Naive thymus-derived CD4-positive, alpha-beta T cell (primary cell): ENCODE measurements at places on chromosomes 12 and 14. TPM values are rescaled to one million over a fixed set of nuclear protein-coding genes. Genes with fewer than 3 reads are reported as not detected.

GRCh38 chr12:105858981-105859710 is 279.6 kb downstream of the NUAK1 start:
- no peak for DNase-seq

DNA sequence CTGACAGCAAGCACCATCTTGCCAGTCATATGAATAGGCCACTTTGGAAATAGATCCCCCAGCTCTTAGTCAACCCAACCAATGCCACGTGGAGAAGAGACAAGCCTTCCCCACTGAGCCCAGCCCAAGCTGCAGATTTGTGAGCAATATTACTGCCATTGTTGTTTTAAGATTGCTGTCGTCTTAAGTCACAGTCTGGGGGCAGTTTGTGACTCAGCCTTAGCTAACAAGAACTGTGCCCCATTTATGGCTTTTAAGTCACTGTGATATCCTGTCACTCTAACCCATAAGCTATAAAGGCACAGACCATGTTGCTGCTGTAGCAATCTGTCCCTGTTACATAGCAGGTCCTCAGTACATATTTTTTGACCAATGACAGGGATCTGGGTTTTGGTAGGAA is 464.2 kb downstream of the MED13L start:
- DNase-seq = no peak

DNA sequence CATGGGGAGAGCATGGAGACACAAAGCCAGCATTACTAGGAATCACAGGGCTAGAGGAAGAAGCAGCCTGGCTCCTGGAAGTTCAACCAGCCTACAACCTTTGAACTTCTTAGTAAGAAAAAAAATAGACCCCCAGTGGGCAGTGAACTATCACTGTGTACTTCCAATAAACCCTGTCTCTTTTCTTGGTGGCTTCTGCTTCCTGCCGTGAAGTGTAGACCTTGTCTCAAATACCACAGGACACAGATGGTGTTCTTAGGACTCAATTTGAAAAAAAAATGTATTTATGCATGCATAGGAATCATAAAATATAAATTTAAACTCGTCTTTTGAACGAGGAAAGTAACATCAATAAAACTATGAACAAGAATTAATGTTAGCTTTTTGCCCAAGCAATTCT is 3.6 kb upstream of the PTGER2 start:
- no peak for DNase-seq

Gene GALNT9
- total RNA-seq = not detected

- DNase-seq = no peak
Measured at GRCh38 chr12:43106355-43106754, 445.6 kb downstream of the ADAMTS20 start.

- DNase-seq = no peak
Measured at GRCh38 chr12:22821985-22822384, 197.0 kb downstream of the ETNK1 start.

Gene MMP14
- 2.0 TPM for total RNA-seq

DNA sequence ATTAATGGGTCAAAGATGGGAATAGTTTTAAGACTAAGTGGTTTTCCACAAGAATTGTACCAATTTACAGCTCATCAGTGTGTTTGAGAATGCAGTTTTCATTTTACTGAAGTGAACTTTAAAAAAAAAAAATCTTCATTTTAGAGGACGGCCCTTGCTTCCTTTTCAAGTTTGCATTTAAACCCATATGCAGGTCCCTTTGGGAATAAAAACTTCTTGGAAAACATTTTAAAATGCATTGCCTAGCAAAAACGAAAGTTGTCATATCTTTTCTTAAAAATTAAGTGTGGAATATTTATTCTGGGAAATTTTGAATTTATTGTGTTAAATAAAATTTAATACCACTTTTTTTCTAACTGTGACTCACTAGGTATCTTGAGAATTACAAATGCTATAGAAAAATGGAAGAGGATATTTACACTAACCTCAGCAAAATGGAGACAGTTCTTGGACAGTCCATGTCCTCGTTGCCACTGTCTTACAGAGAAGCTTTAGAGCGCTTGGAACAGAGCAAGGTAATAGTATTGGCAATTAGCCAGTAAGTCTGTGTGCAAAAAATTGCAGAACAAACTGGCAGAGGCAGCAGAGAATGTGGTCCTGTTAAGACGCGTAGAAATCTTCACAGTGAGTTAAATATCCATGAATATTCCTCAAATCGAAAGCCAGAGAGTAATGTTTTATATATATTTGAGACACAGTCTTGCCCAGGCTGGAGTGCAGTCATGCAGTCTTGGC is 209.7 kb downstream of the SYNE2 start:
- no peak for DNase-seq

DNA sequence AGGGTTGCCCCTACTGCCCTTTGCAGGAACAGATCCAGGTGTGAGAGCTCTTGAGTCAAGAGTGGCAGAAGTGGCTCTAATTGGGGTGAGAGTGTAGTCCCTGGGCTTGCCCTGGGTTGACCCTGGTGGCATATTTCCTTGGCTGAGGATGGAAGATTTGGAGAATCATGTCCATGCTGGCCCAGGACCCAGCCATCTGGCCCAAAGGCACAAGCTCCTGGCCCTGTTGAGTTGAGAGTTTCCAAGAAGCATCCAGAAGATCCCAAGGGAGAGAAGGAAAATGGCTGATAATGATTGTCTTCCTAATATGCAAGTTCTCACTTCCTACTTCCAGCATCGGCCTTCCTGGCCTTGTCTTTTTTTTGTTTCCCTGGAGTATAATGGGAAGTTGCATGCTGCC is 55.5 kb upstream of the SRSF5 start:
- DNase-seq = no peak

GRCh38 chr14:63952933-63953437 is 100.2 kb downstream of the SYNE2 start:
- no peak for DNase-seq

GRCh38 chr14:76844223-76844622 is 18.0 kb downstream of the LRRC74A start:
- DNase-seq = peak; percentile 64

- DNase-seq = no peak
Measured at GRCh38 chr14:79405512-79405910, 805.8 kb downstream of the DIO2 start.

DNA sequence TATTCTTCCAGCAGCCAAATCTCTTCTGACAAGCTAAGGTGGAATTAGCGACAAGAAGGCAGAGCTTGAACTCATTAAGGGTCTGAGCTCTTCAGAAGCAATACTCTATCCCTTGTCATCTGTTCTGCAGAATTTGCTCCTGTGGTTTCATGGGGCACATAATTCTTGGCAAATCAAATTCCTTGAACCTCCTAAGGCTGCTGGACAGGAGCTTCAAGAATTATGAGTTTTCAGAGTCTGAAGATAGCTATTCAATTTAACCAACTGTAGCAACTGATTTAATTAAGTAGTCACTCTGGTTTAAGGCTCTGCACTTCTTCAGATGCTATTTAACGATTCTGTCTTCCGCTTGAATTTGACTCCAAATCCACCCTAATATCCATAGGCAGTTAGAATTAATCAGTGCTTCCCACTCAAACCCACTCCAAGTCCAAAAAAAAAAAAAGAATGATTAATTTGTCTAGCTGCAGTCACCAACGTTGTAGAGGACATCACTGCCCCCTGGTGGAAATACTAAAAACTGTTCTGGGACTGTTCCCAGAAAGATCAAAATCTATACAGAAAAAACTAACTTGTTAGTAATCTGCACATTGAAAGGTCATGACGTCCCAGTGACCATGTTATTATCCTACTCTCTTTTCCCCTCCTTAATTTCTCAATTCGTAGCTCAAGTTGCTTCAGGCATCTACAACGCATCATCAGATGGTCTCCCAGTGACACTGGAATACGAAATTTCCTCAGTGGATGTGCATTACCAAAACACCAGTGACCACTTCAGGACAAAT is 169.9 kb downstream of the KIF21A start:
- peak; percentile 3 for DNase-seq

Gene DYNC1H1
- total RNA-seq = 265 TPM

- DNase-seq = no peak
Measured at GRCh38 chr14:72576258-72576657, 317.6 kb downstream of the DPF3 start.

- no peak for DNase-seq
Measured at GRCh38 chr14:102828151-102828550, 50.9 kb downstream of the TRAF3 start.

Gene LRRC10
- total RNA-seq = not detected in 2 replicates

- no peak for DNase-seq
Measured at GRCh38 chr12:85445060-85445938, 165.3 kb downstream of the ALX1 start.

DNA sequence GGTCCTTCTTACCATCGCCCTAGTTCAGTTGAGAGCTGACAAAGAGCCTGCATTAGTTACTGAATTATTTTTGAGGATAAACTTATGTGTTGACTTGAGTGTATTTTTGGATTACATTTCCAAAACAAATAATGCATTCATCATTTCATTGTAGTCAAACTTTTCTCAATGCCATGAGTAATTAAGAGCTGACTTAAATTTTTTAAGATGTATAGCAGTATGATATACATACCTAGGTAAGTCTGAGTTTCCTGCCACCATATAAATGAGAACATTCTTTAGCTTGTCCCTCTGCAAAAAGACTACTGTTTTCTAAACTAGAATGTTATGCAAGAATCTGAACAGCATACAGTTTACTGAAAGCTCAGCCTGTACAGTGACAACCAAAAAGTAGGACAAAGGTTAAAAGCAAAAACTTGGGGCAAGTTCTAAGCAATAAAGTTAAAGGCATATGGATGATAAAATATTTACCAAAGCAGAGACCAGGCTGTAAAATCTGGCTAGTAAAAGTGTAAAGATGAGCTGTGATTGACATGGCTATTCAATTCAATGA is 82.1 kb upstream of the FERMT2 start:
- DNase-seq = no peak

GRCh38 chr12:2678426-2678825 is 116.3 kb upstream of the FKBP4 start:
- no peak for DNase-seq

Gene GNG2
- 63.0 TPM for total RNA-seq

DNA sequence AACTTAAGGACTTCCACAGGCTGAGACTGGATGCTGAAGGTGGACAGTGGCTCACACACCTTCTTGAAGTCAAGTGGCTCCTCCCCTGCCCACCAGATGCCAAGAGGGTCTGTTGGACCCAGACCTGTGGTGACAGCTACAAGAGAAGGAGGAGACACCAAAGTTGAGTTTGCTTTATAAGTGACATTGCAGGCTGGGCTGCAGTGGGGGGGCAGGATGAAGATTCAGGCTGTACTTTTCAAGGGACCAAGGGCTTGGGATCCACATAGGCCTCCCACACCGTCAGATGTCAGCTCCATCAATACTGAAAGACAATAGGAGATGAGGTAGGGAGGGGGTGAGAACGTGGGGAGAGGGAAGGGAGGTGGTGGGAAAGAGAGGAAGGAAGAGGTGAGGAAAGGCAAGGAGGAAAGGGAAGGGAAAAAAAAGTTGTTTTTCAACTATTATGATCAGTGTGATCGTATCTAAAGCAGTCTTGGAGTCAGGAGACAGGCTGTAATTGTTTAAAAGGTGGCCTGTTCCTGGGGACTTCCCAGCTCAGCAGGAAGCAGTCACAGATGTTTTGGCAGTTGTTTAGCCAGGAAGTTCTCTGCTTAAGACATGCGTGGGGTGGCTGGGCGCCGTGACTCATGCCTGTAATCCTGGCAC is 84.1 kb upstream of the RESF1 start:
- DNase-seq = peak; percentile 67

Gene TMEM132D
- not detected in 2 replicates for total RNA-seq

Gene EAPP
- 34.8 and 39.4 TPM in 2 replicates for total RNA-seq

- DNase-seq = no peak
Measured at GRCh38 chr12:45174595-45174994, 41.3 kb upstream of the ANO6 start.

DNA sequence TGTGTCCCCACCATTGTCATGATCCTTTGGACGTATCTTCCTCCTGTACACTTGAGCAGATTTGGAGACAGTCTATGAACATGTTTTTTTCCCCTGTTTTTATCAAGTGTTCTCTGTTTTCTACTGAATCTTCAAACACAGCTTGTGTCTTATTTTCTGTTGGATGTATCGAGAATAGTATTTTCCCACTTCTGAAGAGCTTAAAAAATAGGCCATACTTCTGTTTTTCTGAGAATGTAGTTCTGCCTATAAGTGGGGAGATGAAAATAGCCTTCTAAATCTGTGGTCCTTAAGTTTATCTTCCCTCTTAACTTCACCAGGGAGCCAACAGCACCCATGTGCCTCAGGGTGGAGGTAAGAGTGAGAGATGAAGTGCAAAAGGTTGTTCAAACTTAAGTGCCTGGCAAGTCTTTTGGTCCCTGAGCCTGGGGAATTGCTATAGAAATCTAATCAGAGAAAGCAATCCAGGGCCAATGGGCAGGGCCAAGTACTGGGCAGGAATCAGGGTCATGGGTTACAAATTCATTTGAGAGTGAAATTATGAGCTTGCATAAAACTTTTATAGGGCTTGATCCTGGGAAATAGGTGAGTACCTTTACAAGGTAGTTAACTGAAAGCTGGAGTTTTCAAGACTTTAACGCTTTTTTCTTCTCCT is 58.9 kb downstream of the ARF6 start:
- DNase-seq = no peak

GRCh38 chr12:110251381-110251780 is 29.7 kb upstream of the ATP2A2 start:
- no peak for DNase-seq

Gene KRT75
- total RNA-seq = not detected in 2 replicates

- DNase-seq = no peak
Measured at GRCh38 chr12:124395284-124395752, 100.4 kb downstream of the RFLNA start.

GRCh38 chr12:10140001-10140400 is 10.0 kb upstream of the CLEC7A start:
- DNase-seq = peak; percentile 66

DNA sequence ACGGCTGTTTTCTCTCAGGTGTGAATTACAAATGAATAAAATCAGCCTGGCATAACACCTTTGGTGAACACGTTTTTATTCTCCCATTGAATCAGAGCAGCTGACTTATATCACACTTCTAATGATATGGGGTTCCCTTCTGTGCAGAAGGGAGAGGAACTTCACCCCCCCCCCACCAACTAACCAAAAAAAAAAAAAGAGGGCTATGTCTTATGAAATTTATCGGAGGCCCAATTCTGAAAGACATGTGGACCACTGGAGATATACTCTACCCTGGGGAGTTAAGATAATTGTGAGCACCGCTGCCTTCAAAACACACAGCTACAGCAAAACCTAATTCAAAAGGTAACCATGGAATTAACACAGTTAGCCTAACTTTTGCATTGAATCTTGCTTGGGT is 4.6 kb downstream of the BCL11B start:
- peak; percentile 41 for DNase-seq

Gene TEX52
- total RNA-seq = not detected

Gene CHGA
- total RNA-seq = not detected

Gene MOAP1
- total RNA-seq = 43.1 TPM

Gene KLRC1
- total RNA-seq = not detected

DNA sequence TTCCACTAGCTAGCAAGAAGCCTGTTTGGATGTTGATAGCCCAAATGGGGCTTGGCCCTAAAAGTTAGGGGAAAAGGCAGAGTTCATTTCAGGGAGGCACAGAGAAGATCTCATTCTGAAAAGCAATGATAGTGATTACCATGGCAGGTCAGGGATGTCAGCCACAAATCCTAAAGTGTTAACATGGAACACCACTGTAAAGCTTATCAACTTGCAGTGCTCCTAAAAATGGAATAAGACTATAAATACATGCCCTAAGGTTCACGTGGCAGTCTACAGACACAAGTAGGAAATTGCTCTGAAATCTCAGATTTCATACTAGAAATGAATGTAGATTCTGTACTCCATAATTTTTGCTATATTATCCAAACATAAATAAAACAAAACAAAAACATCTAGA is 280.0 kb upstream of the E2F7 start:
- no peak for DNase-seq

GRCh38 chr12:101287357-101287756 is 7.5 kb downstream of the UTP20 start:
- DNase-seq = no peak
